Effector CD4-positive, alpha-beta T cell (primary cell): ENCODE measurements at places on chromosomes 4 and X.

DNA sequence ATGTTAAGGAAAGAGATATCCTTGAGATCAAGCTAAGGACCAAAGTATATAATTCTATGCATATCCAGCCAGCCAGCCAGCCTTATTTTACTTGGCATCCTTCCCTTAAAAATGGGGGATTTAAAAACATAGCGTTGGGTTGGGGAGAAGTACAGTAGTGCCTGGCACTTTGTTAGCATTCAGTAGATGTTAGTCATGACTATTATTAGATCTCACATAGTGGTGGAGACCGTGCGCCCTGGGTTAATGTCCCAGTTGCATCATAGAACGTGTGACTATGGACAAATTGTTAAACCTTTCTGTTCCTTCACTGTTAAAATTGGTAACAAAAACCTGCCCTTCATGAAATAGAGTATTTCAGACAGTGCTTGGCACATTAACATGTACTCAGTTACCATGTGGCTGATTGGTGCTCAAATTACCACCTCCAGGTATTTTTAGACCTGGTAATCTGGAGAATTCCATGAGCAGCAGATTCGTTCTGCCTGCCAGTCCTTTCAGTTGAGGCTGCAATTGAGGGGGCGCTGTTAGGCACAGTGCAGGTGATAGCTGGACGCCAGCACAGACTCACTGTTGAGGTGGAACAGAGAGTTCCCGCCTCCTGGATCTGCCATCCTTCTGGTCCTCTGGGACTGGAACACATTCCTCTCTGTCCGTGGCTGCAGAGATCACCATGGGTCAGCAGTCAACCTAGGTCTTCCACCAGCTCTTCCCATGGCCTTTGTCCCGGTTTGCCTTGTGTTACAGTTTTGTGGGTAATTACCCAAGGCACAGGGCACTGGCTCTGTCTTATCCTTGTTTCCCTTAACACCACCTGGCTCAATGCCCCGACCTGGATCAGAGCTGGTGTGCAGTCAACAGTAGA is 31.7 kb downstream of the RBBP7 start:
- no peak for DNase-seq

GRCh38 chr4:31081366-31081765 is 361.2 kb downstream of the PCDH7 start:
- DNase-seq: no peak

DNA sequence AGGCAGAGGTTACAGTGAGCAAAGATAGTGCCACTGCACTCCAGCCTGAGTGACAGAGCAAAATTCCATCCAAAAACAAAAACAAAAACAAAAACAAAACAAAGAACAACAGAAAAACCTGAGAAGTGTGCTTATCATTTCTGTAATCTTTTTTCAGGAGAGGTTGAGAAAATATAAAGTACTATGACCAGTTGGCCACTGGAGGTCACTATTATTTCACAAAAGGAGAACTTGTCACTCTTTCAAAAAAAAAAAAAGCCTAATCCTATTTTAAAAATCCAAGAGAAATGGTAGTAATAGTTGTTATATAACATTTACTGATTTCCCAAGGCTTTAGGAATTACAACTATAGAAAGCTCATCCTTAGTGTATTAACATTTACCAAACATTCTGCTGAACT is 24.9 kb upstream of the RNF150 start:
- DNase-seq: no peak

GRCh38 chrX:106875151-106875550 is 28.0 kb downstream of the RIPPLY1 start:
- DNase-seq: no peak

DNA sequence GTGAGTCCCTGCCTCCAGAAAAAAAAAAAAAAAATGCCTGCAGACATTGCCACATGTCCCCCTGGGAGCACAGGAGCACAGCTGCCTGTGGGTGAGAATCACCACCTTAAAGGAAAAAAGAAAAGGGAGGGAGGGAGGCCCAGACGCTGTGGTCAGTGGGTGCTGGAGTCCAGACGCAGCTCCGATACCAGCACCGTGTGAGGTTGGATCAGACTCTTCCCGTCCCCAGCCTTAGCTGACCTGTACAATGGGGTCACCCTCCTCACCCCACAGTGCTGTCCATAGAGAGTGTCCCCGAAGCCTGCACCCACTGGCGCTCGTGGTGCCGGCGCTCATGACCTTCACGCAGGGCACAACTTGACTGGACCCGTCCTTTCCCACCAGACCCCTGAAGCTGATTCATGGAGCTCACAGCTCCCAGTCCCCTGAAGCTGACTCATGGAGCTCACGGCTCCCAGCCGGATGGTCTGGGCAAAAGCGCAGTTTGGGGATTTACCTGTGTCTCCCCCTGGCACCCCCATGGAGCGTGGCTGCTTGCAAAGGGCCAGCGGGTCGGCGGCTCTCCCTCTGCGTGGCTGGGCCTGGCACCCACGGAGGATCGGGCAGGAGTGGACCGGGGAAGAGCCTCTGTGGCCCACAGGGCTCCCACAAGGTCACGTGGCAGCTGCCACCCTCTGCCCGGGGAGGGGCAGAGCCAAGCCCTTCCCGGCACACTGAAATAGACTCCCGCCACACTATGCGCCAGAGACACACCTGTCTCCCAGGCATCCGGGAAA is 31.4 kb downstream of the ABLIM2 start:
- DNase-seq: no peak

DNA sequence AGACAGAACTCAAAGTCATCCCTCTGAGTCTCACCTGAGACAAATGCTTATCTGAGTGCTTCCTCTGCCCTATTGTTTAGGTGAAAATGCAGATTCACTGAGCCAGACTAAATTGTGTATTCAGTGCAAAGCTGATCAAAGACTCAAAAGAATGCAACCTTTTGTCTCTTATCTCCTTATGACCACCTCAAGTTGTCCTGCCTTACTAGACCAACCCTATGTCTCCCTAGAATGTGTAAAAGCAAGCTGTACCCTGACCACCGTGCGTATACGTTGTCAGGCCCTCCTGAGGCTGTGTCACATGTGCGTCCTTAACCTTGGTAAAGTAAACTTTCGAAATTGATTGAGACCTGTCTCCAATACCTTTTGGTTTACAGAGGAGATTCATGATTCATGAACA is 63.6 kb upstream of the SH3RF1 start:
- no peak for DNase-seq

- DNase-seq: no peak
Observed at GRCh38 chrX:45710081-45710801, 509.6 kb upstream of the DIPK2B start.

- DNase-seq: no peak
Observed at GRCh38 chr4:69849297-69849696, 10.6 kb downstream of the SULT1E1 start.

GRCh38 chr4:11134705-11135104 is 294.0 kb downstream of the HS3ST1 start:
- DNase-seq: no peak
